ENCODE measurements at places on chromosomes 7 and 10.

GRCh38 chr10:61301575-61301974 lies 151.6 kb downstream of the TMEM26 start:
- no peaks in the 10 kb centered on the region for H3K27me3 ChIP-seq
- DNase-seq = no peak
- no peak overlapping the region for H3K27ac ChIP-seq
- H3K36me3 ChIP-seq = no peaks in the 10 kb centered on the region
- H3K4me1 ChIP-seq = no peaks in the 10 kb centered on the region

DNA sequence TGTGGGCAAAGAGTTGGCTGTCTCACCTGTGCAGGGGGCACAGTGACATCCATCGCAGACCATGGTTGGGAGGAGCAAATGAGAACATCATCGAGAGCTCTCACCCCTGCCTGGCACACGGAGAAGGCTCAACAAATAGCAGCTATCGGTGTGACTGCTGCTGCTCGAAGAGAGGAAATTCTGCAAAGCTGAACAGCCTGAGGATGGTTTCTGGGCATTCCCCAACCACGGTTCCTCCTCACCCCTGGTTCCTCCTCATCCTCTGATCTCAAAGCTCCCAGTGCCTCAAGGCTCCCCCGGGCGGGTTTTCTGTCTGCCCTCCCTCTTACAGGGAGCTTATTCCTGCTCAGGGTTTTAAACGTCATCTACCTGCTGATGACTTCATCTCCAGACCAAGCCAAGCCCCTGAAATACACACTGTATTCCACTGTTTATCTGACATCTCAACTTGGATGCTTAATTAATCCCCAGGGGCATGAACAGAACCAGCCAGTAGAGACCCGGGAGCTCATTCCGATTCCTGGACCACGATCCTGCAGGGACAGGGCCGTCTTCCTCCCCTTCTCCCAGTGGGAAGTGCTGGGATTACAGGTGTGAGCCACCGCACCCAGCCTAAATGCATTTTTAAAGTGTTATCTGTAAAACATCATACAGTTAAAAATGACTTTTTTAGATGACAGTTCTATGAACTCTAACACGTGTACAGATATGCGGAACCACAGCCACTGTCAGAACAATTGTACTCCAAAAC lies 19.5 kb upstream of the NOM1 start:
- DNase-seq = peak; percentile 21
- H3K27ac ChIP-seq = no peak overlapping the region
- no peaks in the 10 kb centered on the region for H3K36me3 ChIP-seq
- no peak overlapping the region for H3K4me3 ChIP-seq
- no peaks in the 10 kb centered on the region for H3K4me1 ChIP-seq

- no peak overlapping the region for H3K4me3 ChIP-seq
- no peak overlapping the region for H3K27ac ChIP-seq
- no peak for DNase-seq
- no peaks in the 10 kb centered on the region for H3K36me3 ChIP-seq
- no peaks in the 10 kb centered on the region for H3K4me1 ChIP-seq
Measured at GRCh38 chr7:157932498-157933218, 595.9 kb downstream of the DNAJB6 start.

- no peaks in the 10 kb centered on the region for H3K27me3 ChIP-seq
- H3K27ac ChIP-seq = no peak overlapping the region
- H3K4me1 ChIP-seq = no peaks in the 10 kb centered on the region
- no peak overlapping the region for H3K4me3 ChIP-seq
- no peaks in the 10 kb centered on the region for H3K36me3 ChIP-seq
- DNase-seq = no peak
Measured at GRCh38 chr10:26479766-26480492, 41.8 kb downstream of the APBB1IP start.

- peaks cover 3% of the 10 kb centered on the region for H3K4me1 ChIP-seq
- H3K36me3 ChIP-seq = no peaks in the 10 kb centered on the region
- no peak overlapping the region for H3K4me3 ChIP-seq
- H3K27ac ChIP-seq = no peak overlapping the region
- peak; percentile 60 for DNase-seq
- peaks cover 3% of the 10 kb centered on the region for H3K27me3 ChIP-seq
Measured at GRCh38 chr7:142301923-142302550, 44.2 kb upstream of the PRSS58 start.

DNA sequence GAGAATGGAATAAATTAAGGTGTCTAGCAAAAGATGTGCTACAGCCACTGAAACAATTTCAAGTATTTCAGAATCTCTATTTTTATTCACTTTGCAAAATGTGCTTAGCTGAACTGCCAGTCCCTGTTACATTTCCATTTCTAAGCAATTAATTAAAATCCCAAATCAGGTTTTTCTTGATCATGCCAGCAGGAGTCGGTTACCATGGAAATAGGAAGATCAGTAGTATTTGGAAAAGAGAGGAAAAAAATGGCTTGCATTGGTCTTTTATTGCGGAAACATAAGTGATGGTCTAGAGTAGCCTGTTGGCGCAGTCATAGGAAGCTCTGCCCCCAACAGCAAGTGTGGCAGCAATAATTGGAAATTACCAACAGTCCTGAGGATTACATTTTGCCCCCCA lies 867.1 kb downstream of the GATA3 start:
- H3K4me1 ChIP-seq = peaks cover 20% of the 10 kb centered on the region
- H3K36me3 ChIP-seq = no peaks in the 10 kb centered on the region
- H3K4me3 ChIP-seq = peak overlapping the region; percentile 8
- H3K27ac ChIP-seq = no peak overlapping the region

DNA sequence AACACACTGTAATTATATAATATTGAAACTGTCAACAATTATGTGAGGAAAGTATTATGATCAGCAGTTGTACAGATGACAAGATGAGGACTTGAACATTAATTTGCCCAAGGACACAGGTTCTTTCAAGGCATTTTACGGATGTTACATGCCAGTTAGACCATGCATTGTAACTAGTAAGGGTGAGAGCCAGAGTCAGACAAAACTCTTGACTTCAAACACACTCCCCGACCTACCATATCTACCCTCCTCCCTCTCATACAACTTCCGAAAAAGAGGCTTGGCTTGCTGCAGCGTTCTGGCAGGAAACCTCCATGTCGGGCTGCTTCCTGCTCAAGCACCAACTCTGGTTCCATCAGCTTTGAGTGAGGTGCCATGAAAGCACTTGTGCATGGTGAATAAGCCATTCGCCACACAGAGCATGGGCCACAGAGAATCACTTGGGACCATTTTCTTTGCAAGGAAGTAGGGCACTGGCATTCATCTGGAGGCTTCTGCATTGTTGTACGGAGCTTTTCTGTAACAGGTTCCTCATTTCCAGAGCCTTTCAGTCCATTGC lies 53.2 kb downstream of the FOXI2 start:
- no peak overlapping the region for H3K4me3 ChIP-seq
- H3K4me1 ChIP-seq = no peaks in the 10 kb centered on the region
- DNase-seq = no peak
- no peaks in the 10 kb centered on the region for H3K36me3 ChIP-seq
- H3K27me3 ChIP-seq = no peaks in the 10 kb centered on the region
- H3K27ac ChIP-seq = no peak overlapping the region

DNA sequence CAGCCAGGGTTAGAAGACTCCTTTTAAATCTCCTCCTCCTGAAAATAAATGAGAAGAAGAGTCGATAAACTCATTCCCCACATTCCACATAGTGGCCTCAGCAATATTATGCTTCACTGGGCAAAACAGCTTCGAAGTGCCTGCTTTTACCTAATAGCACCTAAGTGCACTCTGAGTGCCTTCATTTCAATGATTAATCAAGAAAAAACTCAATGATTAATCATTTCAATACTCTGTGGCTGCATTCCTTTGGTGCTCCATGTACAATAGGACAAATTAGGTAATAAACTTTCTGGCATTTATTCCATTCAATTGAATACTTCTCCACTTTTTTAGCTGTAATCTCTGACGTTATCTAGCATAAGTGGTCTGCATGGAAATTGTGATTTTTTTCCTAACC lies 174.6 kb downstream of the CCDC71L start:
- DNase-seq = no peak
- H3K27ac ChIP-seq = no peak overlapping the region
- no peaks in the 10 kb centered on the region for H3K27me3 ChIP-seq
- H3K4me1 ChIP-seq = no peaks in the 10 kb centered on the region

DNA sequence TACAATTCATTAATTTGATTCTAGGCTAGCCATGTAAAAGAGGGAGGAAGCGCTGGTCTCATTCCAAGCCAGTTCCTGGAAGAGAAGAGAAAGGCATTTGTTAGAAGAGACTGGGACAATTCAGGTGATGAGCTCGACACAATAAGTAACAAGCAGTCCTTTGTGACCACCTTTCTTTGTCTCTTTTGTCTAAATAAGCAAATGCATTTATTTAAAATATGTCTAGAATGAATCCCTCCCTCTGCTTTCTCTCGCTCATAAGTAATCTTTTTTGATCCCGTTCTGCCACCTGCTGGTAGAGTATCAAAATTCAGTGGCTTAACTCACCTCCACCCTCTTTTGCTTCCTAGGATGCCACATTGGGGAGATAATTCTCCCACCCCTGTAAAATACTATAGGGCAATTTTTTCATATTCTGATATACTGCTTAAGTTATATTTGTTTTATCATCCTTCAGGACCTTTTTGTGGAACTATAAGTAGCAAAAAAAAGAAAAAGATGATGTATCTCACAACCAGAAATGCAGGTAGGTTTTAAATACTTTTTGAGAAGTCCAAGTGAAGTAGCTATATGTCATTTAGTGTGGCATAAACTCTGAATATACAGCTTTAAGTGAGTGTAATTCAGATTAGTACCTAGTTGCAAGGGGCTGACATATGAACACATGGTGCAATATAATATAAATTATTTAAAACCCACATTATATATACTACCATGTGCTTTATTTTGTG lies 91.5 kb downstream of the GSDME start:
- H3K4me3 ChIP-seq = no peak overlapping the region
- peak overlapping the region; percentile 60 for H3K27ac ChIP-seq
- H3K4me1 ChIP-seq = peaks cover 28% of the 10 kb centered on the region

DNA sequence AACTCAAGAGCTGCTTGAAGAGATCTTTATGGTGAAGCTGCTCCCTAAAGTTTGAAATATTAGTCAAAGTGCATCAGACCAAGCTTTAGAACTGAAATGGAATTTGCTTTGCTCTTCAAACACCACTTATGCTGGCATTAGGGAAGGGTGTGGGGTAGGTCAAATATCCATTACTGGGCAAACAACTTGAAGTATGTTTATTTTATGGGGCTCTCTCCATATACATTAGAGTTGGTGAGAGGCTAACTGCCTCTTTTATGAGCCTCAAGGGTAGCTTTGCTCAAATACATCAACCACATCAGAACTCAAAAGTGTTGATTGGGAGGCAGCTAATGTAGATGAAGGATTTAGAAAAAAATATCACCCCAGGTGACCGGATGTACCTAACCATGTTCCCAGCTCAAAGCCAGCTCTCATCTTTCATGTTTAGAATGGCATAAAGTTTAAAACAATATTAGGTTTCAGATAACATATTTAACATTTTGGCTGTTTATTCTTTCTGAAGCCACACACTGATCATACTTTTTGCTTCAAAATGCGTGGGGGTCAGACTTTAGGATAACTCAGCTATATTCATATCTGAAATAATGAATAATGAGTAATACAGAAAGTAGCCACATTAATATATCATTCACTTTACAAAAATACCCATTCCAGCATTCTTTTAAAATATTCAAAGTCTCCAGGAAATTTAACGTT lies 318.6 kb downstream of the PTEN start:
- H3K36me3 ChIP-seq = no peaks in the 10 kb centered on the region
- no peaks in the 10 kb centered on the region for H3K27me3 ChIP-seq
- DNase-seq = no peak
- H3K4me1 ChIP-seq = no peaks in the 10 kb centered on the region
- no peak overlapping the region for H3K4me3 ChIP-seq
